ENCODE measurements at places on chromosomes 7 and 10. TPM values are rescaled to one million over a fixed set of nuclear protein-coding genes. Genes with fewer than 3 reads are reported as not detected.

The FZD1 gene
- 9.6 TPM for polyA plus RNA-seq

The DPYSL4 gene
- polyA plus RNA-seq: 9.0 TPM

The GPR26 gene
- not detected for polyA plus RNA-seq

The SH3PXD2A gene
- polyA plus RNA-seq: 27.8 TPM

The FKBP9 gene
- polyA plus RNA-seq: 177 TPM

The PPP1R17 gene
- not detected for polyA plus RNA-seq

The EPO gene
- polyA plus RNA-seq: not detected
